ENCODE measurements at places on chromosomes 13 and 19.

DNA sequence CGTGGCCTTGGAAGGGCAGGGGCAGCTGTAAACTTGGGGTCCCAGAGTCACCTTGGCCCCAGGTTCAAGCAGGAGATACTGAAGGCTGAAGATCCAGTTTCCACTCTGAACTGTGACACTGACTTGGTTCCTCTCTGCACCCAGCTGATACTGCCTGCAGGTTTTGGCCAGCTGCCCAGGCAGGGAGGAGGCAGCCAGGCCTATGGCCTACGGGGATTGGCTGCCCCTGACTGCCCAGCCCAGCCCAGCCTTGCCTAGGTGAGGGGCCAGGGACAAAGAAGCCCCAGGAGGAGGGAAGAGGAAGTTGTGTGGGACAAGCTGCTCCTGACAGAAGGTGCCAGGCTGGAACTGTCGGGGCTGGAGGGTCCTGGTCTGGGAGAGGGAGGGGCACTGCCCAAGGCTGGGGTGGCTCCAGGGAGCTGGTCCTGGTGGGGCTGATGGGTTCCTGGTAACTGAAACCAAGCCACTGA lies 51.7 kb upstream of the CYP4F8 start:
- peak; percentile 21 for DNase-seq

DNA sequence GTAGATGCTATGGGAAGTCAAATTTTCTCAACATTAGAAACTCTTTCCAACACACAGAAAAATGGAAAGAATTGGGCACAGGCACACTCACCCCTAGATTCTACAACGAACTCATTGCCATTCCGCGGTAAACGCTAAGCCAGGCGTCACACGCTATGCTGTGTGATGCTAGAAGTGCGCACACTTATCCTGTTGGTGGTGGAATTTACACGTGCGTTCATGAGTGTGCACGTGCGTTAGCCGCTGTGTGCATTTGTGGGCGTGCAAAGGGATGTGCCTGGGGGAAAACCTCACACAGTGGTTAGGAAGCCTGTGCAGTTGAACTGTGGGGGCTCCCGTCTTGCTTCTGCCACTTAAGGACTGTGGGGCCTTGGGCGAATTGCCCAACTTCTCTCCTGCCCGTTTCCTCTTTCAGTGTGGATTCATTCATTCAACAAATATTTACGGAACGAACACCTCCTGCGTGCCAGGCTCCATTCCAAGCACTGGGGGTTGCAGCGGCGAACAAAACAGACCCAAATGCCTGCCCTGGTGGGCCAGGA lies 7.7 kb downstream of the NFILZ start:
- DNase-seq, result peak; percentile 44

DNA sequence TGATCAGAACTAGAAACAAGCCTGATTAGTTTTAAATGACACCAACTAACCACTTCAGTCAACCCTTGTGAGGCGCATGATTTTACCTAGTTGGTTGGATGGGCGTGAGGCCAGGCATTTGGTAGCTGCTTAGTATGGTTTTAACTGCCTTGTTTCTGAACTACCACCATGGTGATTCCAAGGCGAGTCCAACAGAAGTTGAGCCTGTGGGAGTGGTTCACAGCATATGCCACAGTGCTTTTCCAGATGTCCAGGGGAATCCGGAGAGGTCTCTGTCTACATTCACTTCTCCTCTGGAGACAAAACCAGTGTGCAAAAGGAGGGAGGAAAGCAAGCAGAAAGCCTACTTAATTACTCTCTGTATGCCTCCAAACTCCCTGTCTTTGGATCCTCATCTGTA lies 524.1 kb downstream of the GPC6 start:
- no peak for DNase-seq

GRCh38 chr13:51626749-51627148 lies 42.5 kb downstream of the WDFY2 start:
- DNase-seq, result no peak
